Stimulated activated CD4-positive, alpha-beta T cell treated with anti-CD3 and anti-CD28 coated beads, Interleukin-1b, Interleukin-23, amount 100 ng/mL, for 48 hours (primary cell): ENCODE measurements at places on chromosomes 3 and 15.

GRCh38 chr3:42683875-42684598, 1.3 kb upstream of the KLHL40 start:
- DNase-seq = peak; percentile 70

GRCh38 chr15:35557544-35557943, 11.6 kb upstream of the DPH6 start:
- DNase-seq = no peak

- DNase-seq = no peak
Measured at GRCh38 chr3:70360979-70361760, 48.7 kb upstream of the MDFIC2 start.

- DNase-seq = no peak
Measured at GRCh38 chr3:13017361-13018042, 55.7 kb downstream of the IQSEC1 start.

GRCh38 chr3:140031170-140031569, 96.2 kb downstream of the CLSTN2 start:
- DNase-seq = no peak

DNA sequence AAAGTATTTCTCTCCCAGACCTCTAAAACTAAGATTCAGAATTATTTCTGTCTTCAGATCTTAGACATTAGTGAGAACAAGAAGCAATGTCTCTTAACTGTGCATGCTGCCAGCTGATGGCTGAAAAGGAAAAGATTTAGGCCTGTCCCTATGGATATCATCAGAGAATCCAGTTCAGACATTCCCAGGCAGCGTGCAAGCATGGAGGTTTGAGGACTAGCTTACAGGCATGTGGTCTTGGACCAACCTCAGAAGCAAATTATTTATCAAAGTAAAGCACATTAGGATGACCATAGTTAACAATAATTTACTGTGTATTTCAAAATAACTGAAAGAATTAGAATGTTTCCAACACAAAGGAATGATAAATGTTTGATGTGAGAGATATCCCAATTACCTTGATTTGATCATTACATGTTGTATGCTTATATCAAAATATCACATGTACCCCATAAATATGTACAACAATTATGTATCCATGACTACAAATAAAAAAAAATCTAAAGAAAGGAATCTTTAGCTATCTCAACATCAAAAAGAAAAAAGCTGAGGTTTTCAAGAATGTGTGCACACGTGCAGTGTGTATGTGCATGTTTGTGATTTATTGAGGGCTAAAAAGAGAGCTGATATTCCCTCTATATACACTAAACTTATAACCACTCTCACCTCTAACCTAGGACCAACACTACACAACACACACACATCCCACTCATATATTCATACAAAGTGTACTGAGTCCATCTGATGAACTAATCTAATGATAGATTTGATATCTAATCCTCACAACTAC, 108.9 kb upstream of the THBS1 start:
- DNase-seq = no peak

- DNase-seq = no peak
Measured at GRCh38 chr15:27057904-27058645, 87.1 kb downstream of the GABRG3 start.

DNA sequence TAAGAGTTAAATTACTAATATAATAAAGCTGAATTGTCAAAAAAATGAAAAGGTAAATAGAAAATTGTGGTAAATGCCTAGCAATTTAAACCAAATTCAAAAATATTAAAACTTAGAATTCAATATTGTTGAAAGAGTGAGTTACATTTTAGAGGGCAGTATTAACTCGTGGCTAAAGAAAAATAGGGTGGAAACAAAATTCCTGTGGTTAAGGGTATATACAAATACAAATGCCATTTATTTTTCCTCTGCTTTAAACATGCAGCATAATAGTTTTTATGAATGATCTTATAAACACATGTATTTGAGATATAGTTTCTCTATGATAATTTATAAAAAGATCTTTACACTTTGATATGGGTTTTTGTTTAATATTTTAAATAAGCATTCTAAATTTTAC, 79.0 kb downstream of the NEDD4 start:
- no peak for DNase-seq

- DNase-seq = no peak
Measured at GRCh38 chr3:149816311-149816710, 3.3 kb downstream of the RNF13 start.

GRCh38 chr3:17749281-17749680, 6.8 kb upstream of the TBC1D5 start:
- peak; percentile 8 for DNase-seq

GRCh38 chr3:69941037-69941436, 58.5 kb upstream of the SAMMSON start:
- DNase-seq = no peak

GRCh38 chr15:33161209-33161608, 33.3 kb downstream of the FMN1 start:
- no peak for DNase-seq

- DNase-seq = no peak
Measured at GRCh38 chr3:30440880-30441279, 165.5 kb upstream of the TGFBR2 start.

GRCh38 chr3:3799173-3800079, at the start of gene LRRN1:
TSS of gene LRRN1 (plus strand) at chr3:3799431. CDS start at chr3:3844642, 45,211 bp downstream.
- peak; percentile 53 for DNase-seq

- DNase-seq = peak; percentile 57
Measured at GRCh38 chr15:31200735-31201151, 99.2 kb upstream of the TRPM1 start.

DNA sequence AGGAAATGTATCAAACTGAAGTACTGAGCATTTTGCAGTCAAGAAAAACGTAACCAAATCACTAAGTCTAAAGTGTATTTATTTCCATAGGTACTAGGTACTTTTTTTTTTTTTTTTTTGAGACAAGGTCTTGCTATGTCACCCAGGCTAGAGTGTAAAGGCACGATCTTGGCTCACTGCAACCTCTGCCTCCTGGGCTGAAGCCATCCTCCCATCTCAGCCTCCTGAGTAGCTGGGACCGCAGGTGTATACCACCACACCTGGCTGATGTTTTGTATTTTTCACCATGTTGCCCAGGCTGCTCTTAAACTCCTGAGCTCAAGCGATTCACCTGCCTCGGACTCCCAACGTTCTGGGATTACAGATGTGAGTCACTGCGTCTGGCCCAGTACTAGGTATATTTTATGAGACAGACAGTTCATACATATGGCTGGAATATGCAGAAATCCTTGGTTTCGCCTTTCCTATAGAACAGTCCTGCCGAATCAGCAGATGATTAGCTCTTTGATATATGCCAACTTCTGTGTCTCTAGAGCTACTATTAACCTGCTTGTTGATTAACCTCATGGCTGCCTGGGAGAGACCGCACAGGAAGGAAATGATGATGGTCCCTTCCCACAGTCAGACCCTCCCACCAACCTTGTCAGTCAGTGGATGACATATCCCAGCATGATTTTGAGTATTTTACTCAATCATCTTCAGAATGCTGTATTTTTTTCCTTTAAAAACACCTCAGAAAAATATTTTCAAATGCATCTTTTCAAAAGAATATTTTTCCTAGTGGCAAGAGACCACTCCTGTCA, 32.3 kb downstream of the TMOD3 start:
- DNase-seq = peak; percentile 58

DNA sequence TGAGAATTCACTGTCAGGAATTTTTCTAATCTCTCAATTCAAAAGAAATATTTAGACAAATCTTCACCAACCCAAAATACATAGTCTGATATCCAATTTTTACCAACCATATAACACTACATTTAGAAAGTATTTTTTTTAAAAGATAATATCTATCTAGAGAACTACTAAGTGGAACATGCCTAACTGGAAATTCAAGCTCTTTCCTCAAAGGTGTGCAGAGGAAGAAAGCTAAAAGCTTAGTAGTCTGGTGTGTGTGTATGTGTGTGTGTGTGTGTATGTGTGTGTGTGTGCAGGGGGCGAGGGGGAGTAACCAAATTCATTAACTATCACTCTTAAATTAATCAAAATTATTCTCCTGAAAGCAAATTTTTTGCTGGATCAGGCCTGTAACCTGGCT, 797.3 kb downstream of the NAALADL2 start:
- no peak for DNase-seq

DNA sequence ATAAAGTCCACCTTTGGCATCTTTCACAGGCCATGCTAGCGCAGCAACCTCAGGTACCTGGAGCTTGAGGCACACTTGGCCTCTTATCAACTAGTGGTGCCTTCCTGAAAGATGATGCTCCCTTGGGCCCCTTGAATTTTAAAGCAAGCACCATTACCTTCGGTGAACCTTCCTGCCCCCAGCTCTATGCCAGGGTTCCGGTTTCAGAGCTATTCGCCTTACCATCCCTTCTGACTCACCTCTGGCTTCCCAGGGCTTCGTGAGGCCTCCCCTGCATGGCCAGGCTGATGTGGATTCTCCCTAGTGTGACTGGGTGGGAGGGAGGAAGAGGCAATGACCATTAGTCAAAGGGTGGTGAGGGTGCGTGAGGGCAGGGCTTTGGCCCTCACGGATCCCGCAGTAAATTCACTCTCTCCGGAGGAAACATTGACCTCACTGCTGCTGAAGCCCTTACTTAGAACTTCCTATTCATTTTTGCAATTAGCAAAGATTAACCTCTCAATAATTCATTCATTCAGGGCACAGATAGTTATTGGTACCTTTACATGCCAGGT, 16.3 kb downstream of the BHLHE40 start:
- DNase-seq = no peak

DNA sequence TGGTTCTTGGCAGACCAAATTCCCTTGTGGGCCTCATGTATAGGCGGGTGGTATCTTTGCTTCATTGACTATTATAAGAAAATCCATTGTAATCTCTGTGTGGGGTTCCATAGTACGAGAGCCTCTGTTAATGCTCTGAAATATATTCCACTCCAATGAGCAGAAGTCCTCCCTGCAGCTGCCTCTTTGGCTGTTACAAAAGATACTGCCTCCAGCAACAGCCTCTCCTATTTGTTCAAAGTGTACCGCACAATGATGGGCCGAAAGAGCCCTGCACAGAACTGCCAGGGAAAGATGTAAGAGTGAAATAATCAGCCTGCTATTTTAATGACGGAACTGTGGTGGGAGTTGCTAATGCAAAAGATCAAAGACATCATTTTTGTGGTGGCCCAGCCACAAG, 48.9 kb downstream of the GRK7 start:
- no peak for DNase-seq

DNA sequence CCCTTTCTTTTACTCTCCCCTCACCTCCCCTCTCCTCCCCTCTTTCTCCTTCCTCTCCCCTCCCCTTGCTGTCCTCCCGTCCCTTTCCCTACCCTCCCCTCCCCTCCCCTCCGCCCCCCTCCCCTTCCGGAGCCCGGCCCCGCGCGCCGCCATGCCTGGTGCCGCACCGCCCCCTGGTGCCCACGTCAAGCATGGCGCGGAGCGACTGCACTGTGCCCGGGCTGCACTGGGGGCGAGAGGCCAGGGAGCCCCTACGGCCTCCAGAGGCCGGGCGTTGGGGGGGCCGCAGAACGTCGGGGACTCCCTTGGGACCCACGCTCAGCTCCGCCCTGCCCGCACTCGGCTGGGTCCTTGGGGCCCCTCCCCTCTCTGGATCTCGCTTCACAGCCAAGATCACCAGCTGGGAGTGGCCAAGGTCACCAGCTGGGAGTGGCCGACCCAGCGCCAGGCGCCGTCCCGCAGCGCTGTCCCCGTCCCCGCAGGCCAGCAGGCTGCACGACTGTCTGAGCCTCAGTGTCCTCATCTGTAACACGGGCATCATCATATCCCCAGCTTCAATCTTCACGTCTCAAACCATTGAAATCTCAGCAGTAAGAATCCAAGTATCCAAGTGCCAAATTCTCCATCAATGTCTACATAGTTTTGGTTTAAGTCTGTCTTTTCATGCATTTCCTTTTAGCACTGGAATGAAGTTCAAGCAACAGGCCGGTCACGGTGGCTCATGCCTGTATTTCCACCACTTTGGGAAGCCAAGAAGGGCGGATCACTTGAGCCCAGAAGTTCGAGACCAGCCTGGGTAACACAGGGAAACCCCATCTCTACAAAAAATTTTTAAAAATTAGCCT, 42.5 kb downstream of the TPRA1 start:
- DNase-seq = peak; percentile 72

GRCh38 chr3:23455775-23456174, 252.6 kb downstream of the UBE2E2 start:
- DNase-seq = no peak

- no peak for DNase-seq
Measured at GRCh38 chr15:101382544-101382943, 87.5 kb upstream of the SNRPA1 start.

DNA sequence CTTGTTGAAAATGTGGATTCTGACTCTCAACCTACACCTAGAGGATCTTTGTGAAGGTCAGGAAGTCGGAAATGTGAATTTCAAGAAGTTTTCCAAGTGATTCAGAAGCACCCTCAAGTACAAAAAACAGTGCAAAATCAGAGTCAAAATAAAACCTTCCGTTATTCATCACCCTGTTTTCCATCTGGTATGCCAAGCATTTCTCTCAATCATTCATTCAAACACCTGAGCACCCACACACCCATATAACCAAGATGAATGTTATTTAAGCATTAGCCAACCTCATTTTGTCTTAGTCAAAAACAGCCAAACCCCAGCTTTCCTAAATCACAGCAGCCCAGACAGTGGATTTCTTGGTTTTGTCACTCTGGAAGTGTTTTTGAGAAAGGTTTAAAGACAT, 91.1 kb downstream of the OSBPL10 start:
- DNase-seq = no peak

DNA sequence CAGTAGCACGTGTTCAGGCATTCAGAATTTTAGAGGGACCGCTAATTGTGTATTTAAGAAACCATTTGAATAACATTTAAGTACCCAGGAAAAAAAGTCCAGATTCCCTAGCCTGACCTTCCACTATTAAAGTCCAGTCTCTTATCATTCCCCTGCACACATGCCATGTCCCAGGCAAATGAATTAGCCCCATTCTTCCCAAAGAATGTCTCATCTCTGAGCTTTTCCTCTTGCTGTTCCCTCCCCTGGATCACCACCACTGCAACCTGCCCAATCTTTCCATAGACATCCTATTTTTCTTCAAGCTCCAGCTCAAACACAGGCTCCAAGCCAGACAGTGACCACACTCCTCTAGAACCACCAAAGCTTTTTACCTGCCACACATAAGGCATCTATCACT, 25.9 kb downstream of the PLD1 start:
- no peak for DNase-seq

- DNase-seq = no peak
Measured at GRCh38 chr3:133211449-133211848, 173.3 kb downstream of the TMEM108 start.

GRCh38 chr3:56005196-56005805, 463.0 kb downstream of the ERC2 start:
- no peak for DNase-seq

GRCh38 chr15:73928971-73929627, 2.8 kb downstream of the LOXL1 start:
- no peak for DNase-seq

GRCh38 chr3:112381673-112382542, 49.0 kb downstream of the CD200 start:
- DNase-seq = no peak

GRCh38 chr3:161821591-161821990, 325.0 kb downstream of the OTOL1 start:
- DNase-seq = no peak

- DNase-seq = no peak
Measured at GRCh38 chr3:79521221-79521848, 246.5 kb downstream of the ROBO1 start.

- peak; percentile 65 for DNase-seq
Measured at GRCh38 chr3:128922804-128923459, 43.5 kb downstream of the ACAD9 start.

GRCh38 chr3:177405191-177405672, 207.9 kb upstream of the TBL1XR1 start:
- DNase-seq = no peak
